ENCODE measurements at places on chromosomes 6 and 20.
A peak's percentile ranks its signal among the peaks of the same experiment; 100 is the strongest.

GRCh38 chr6:113464960-113465359 lies 392.2 kb upstream of the MARCKS start:
- no peak for DNase-seq

DNA sequence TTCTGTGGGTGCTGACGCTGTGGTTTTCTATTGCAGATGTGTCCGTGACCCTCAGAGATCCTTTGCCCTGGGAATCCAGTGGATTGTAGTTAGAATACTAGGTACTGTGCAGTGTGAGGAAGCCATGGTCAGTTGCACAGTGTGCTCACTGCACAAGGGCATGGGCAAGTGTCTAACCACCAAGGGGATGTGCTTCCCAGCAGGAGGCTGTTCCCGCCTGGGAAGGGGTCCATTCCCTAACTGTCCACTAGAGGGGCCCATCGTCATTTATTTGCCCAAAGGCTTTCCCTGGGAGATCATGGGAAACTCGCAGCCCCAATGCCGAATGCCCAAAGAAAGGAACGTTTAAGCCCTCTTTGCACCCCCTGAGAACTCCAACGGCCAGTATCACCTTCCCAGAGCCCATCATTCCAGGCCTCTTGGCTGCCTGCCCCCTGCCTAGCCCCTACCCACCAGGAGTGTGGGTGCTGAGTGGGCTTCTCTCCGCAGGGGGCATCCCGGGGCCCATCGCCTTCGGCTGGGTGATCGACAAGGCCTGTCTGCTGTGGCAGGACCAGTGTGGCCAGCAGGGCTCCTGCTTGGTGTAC lies 26.2 kb downstream of the SLCO4A1 start:
- DNase-seq: peak; percentile 10

DNA sequence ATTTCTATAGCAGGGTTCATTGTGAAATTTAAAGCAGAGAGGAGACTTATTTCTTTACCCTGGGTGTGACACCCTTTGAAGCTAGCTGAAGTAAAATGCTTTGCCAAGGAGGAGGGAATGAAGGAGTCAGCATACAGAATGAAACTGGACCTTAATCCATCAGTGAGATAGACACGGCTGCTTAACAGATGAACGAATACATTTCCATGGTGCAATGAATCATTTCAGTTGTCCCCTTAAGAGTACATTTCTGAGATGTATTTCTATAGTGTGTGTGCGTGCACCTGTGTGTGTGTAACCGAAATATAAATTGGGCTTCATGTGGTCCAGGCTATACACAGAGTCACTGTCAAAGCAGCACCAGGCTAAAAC lies 73.8 kb upstream of the CD93 start:
- no peak for DNase-seq

GRCh38 chr20:54364365-54364764 lies 111.0 kb upstream of the DOK5 start:
- DNase-seq: no peak

DNA sequence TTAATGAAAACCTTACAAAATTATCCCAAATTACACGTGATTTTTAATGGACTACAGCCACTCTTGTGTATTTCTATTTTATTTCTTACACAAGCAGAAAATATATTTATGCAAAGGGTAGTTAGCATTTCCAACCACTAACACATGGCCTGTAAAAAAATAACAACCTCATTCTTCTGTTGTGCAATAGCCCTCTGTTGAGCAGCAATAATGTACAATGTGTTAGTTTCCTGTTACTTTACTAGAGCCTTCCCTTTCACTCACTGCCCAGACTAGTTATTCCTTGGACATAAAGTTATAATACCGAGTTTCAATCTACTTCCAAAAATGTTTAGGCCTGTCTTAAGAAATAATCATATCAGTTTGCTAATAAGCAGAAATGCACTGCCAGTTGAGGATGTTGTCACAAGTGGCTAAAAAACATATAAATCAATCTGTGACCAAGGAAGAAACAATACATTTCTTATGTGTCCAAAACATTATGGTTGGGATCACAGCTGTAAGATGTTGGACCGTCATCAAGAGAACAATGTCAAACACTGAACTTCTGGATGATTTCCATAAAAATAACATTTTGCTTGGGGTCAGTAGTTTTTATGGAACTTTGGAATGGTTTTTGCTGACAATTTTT lies 73.6 kb upstream of the RNF146 start:
- no peak for DNase-seq

GRCh38 chr6:116003668-116004067 lies 57.0 kb downstream of the FRK start:
- DNase-seq: no peak

DNA sequence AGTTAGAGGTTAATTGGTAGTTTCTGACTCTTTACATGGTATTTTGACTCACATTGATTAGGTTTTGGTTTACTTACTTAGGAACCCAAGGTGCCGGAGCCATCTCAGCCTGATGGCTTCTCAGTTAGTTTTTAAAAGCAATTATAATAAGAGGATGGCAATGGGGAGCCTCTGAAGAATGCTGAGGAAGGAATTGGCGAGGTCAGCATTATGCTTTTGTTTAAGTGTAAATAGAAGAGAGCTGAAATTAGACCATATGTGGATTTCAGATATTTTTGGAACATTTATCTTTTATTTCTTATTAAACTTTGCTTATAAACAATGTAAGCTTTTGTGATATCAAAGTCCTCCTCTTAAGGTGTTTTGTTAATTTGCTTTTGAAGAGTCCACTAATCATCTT lies 77.8 kb downstream of the PLCB4 start:
- DNase-seq: no peak

DNA sequence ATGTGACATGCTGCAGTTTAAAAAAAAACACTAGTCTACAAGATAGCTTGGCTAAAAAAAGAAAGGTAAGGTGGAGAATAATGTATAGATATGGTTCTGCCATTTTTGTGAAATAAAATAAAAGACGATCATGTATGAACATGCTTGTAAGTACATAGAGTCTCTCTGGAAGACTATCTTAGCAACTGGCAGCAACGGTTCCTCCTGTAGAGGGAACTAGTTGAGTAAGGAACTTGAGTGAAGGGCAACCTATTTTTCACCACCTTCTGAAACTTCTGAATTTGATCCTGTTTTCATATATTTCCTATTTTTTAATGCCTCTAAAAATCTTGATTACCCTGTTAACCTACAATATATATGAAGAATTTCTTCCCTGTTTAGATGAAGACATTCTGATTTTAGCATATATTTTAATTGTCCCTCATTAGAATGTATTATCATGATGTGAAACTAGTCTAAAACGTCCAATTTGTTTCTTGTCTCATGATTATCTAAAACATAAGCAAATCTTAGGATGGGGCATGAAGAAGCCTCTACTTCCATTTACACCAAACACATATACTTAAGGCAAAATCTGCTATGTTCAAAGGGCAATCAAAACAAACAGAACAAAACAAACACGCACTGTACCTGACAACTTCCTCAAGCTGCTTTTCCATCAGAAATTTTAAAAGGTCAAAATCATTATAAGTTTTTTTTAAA lies 202.5 kb downstream of the ISM1 start:
- DNase-seq: no peak

DNA sequence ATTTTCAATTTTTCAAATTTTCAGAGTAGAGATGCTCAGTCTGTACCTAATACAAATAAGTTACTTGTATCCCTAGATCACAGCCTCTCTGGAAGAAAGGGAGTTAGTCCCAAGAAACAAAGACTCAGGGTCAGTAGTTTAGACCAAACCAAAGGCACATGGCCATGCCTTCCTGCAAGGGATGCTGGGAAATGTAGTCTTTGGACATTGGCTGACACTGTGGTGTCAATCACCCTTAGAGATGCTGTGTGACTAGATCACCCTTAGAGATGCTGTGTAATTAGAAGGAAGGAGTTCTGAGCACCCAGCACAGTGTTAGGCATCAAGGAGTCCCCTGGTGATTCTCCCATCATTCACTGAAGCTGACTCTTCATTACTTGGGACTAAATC lies 202.1 kb downstream of the NFATC2 start:
- DNase-seq: no peak

- no peak for DNase-seq
Measured at GRCh38 chr6:165685302-165685701, 22.3 kb upstream of the PDE10A start.

DNA sequence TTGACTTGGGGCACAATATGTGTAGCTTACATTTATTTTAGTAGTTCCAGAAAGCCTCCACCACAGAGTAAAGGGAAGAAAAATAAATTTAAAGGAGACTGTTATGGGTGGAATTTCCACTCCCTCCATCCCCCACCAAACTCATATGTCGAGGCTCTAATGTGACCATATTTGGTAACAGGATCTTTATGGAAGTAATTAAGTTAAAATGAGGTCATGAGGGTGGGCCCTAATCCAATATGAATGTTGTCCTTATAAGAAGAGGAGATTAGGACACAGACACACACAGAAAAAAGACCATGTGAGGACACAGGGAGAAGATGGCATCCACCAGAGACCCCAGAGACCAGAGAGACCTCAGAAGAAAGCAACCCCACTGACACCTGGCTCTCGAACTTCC lies 189.7 kb downstream of the EDN1 start:
- DNase-seq: no peak

GRCh38 chr20:54355631-54356280 lies 119.6 kb upstream of the DOK5 start:
- DNase-seq: no peak

GRCh38 chr20:43665466-43666176 lies 1.3 kb upstream of the MYBL2 start:
- DNase-seq: no peak

GRCh38 chr20:40008177-40008576 lies 680.9 kb downstream of the MAFB start:
- no peak for DNase-seq

DNA sequence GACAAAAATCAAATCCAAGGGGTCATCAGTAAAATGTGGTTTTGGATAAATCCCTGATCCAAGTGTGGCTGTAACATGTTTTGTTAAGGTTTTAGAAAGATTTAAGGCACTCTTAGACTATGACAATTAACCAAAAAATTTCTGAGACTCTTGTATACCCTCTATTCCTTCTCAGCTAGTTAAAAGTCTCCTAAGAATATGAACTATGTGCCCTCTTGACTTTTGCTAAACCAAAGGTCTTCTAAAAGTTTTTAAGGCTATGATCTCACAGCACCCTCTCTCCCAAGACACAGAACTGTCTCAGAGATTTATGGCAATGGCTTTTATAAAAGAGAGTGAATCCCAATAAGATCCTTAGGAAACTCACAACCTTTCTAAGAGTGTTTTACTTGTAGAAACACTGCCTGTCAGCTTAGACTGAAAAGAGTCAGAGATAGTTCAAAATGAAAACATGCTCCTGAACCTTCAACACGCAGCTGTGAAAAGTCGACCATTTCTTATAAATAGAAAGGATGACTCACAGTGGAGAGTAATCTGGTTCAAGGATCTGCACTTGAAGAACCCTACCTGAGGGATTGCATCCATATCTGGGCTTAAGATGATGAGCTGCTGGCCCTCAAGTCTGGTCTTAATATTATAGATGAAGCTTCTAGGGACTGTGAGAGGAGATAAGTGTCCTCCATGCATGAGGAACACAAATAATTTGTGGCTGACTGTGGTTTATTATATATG lies 388.4 kb upstream of the GJE1 start:
- no peak for DNase-seq

DNA sequence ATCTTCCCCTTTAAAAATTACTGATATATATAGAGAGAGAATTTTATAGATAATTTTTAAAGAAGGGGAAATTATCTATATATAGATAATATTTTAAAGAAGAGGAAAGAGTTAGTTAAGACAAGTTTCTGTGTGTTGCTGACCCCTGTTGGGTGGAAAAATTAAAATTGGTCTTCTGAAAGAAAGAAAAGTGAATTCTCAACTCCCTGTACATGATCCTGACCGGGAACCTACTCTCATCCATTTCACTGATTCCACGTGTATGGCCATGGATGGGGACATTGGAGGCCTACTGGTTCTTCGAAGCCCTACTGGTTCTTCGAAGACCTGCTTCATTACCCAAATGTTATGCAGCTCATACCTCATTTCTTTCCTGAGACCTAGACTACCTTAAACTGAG lies 53.0 kb upstream of the TCF21 start:
- DNase-seq: no peak

GRCh38 chr6:23388086-23388783 lies 737.8 kb upstream of the NRSN1 start:
- peak; percentile 45 for DNase-seq

- DNase-seq: no peak
Measured at GRCh38 chr6:34020807-34021553, 124.9 kb downstream of the GRM4 start.

GRCh38 chr6:113190170-113190569 lies 667.0 kb upstream of the MARCKS start:
- no peak for DNase-seq

DNA sequence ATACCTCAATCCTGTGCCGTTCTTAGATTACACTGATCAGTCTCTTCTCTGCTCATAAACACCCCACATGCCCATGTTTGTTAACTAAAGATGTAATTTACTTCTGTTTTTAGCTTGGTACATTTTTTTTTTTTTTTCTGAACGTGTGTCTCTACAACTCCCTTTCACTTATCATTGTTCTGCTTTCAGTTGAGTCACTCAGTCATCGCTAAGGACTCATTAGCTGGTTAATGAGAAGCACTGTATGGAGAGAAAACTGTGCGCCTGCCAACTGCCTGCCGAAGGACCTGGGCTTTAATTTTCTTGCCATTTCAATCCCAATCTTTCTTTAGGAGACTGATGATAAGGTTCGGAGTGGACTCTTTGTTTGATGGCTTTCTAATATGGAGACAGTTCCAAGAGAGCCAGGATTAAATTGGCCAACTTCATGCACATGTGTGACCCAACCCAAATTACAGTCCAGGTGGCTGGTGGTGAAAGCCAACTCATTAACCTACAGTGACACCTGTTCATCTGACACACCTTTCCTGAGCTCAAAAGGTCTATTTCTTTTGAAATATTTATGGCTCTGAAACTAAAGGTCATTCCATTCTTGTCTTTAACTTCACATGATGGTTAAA lies 334.1 kb downstream of the BCKDHB start:
- DNase-seq: no peak

- no peak for DNase-seq
Measured at GRCh38 chr20:45701873-45702272, at the start of gene WFDC13. TSS of gene WFDC13 (plus strand) at chr20:45702038. CDS start at chr20:45702124, 86 bp downstream.

DNA sequence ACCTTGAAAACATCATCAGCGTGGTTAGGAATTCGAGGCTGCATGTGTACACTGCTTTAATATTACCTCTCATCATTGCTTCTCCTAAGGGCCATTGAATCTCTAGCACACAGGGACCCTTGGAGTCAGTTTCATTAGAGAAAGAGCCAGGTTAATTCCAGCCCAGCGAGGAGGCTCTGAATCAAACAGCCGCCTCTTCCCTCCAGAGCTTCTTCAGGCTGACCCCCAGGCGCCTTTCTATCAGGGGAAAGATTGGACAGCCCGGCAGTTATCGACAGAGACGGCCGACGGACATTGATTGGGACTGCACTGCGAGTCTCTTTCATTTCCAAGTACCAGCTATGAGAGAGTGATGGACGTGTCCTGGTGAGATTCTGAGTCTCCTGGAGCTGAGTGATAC lies 159.2 kb downstream of the ANKRD60 start:
- no peak for DNase-seq

Measured in NCI-H1417 treated with DMSO at 0.1 percent for 48 hours (cell line).